ENCODE measurements at places on chromosomes 6 and 20.

DNA sequence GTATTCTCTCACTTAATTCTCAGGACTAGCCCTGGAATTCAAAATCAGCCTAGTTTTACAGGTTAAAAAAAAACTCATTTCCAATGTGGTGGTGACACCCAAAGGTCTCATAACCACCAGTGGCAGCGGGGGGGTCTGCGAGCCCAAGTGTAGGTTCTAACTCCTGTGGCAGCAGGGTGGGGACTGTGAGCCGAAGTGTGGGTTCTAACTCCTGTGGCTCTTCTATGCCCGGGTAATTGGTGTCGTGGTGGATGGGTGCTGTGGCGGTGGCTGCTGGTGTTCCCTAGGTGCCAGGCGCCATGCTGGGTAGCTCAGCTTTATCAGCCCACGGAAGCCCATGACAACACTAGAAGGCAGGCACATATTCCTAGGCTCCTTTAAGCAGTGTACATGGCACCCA lies 4.9 kb upstream of the ANKRD60 start:
- no peak for DNase-seq

GRCh38 chr6:66735106-66735890 lies 1028.3 kb upstream of the EYS start:
- no peak for DNase-seq

DNA sequence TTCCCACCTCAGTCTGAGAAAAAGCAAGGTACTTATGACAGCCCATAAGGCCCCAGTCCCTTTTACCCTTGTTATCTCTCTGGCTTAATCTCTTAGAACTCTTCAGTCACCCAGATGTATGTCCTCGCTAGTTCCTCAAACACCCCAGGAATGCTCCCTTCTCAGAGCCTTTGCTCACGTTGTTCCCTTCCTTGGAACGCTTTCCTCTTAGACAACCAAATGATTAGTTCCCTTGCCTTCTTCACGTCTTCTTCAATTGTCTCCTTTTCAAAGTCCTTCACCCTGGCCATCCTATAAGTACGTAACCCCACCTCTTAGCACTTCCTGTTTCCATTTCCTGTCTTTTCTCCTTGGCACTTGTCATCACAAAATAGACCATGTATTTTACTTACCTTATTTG lies 1.1 kb upstream of the APOBEC2 start:
- no peak for DNase-seq

GRCh38 chr20:14049111-14049510 lies 53.8 kb downstream of the MACROD2 start:
- no peak for DNase-seq

Measured in NCI-H2171 (cell line).